Stimulated activated CD4-positive, alpha-beta T cell treated with anti-CD3 and anti-CD28 coated beads, Interleukin-2, amount 100 ng/mL, for 48 hours (primary cell): ENCODE measurements at places on chromosomes 16 and 17.

GRCh38 chr17:48646183-48647102 lies 20.3 kb upstream of the HOXB9 start:
- DNase-seq: no peak

DNA sequence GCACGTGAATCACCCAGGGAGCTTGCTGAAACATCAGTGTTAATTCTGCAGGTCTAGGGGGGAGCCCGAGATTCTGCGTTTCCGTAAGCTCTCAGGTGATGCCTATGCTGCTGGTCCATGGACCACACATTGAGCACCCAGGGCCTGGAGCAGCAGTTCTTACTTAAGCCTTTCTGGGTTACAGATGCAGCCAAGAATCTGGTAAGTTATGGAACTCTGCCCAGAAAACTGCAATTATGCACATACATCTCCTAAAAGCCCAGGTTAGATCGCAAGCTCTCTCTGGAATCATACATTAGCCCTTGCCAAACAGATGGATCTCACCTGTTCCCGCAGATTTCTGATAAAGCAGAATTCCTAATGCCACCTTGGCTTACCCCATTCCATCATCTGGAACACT lies 265.9 kb upstream of the SALL1 start:
- DNase-seq: no peak

DNA sequence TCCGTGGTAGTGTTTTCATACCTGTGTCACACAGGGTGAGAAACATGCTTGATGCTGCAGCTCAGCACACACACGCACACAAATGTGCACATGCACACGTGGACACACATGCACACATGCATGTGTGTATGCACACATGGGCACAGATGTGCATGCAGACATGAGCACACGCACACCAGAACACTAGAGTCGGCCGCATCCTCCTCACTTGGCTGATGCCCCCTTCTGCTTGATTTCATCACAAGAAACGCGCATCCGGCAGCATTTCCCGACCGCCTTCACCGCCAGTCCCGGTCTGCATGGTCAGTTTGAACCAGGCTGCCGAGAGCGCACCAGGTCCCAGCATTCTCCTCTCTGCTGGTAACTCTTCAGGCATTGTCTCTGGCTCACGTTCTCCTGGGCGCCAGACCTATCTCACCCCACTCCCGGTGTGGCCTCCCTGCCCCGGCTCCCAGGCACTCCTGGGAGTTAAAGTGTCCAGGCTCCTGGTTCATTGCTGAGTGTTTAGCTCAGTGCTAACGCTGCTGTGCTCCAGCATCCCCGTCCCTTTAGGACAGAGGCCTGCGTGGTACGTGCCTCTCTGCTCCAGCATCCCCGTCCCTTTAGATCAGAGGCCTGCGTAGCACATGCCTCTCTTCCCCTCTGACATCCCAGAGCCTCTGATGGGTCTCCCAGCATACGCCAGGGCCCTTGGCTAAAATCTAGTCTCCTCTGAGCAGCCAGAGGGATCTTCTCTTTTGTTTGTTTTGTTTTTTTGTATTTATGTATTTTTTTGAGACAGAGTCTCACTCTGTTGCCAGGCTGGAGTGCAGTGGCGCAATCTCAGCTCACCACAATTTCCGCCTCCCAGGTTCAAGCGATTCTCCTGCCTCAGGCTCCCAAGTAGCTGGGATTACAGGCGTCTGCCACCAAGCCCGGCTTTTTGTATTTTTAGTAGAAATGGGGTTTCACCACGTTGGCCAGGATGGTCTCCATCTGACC lies 16.0 kb downstream of the BAIAP2 start:
- no peak for DNase-seq

DNA sequence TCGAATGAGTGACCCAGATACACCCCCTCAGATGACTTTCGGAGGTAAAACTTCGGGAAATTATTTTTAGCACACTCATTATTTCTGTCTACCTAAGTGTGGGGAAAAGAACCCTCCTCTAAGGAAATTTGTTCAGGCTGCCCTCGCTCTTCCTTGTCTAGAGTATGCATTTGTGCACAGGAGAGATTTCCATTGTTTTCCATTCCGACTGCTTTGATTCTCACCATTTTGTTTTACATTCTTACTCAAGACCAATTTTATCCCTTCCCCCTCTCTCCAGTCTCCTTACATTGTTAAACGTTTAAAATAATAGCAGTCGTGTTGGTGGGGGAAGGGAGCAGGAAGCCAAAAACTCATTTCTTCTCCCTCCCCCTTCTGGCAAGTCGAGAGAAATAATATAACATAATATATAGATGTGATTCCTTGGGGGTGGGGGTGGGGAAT lies 1.5 kb upstream of the CHD3 start:
- no peak for DNase-seq

DNA sequence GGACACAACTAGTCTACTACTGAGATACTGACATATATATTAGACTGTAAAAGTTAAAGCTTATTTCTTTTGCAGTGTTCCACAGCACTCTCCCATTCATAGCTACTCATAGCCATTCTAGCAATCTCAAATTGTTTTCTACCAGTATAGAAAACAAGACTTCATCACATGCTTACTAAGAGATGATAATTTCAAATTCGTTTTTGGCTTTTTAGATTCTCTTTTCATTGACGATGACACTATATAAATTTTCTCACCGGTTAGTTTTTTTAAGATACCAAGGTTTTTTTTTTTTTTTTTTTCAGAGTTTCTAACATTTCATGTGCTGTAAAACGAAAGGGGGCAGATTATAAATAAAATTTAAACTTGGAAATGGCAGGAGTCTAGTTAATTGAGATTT lies 17.9 kb downstream of the IKZF3 start:
- DNase-seq: no peak

- DNase-seq: no peak
Observed at GRCh38 chr17:43779145-43780125, 658 bp upstream of the DUSP3 start.

- DNase-seq: no peak
Observed at GRCh38 chr17:64687961-64688360, 25.9 kb upstream of the SMURF2 start.

GRCh38 chr16:31711344-31711845 lies 162.2 kb upstream of the ZNF267 start:
- DNase-seq: no peak

GRCh38 chr17:31580316-31580705 lies 188.8 kb downstream of the RAB11FIP4 start:
- no peak for DNase-seq

DNA sequence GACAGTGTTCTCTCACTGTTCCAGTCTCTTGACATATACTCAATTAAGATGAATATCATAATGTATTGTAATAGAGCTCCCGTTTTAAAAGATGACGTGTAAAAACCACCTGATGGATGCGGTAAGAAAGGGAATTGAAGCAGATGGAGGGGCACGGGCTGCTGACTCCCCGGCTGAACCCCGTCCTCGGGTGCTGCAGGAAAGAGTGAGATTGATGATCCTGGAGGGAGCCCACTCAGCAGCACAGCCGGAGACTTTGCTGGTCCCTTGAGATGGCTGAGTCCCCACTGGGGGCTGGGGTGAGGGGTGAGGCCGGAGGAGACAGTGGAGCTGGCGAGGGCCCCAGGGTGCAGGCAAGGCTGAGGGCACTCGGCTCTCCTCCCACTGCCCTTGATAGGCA lies 217.4 kb downstream of the RPTOR start:
- DNase-seq: no peak

DNA sequence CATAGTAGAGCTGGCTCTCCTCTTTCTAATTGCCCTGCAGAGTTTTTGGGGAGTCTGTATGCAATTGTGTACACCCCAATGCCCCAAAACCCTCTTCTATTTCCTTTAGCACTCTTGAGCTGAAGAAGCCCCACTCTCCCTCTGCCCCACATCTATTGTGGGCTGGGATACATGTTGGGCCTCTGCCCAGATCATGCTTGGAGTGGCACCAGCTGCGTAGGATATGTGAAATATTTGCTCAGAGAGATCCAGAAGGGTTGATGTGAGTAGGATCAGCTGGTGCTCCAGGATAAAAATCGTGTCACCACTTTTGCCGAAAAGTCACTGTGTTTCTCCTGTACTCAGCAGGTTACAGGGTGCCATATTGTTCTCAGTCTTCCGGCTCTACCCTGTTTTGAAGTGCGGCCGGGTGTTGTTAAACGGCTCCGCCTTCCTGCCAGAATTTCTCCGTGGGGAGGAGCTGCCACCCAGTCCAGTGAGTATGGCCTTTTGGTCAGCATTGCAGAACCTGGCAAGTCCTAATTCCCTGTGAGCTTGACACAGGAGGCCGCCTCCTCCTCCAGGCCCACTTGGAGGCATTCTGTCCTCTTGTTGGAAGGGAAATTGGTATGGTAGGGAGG lies 664.5 kb downstream of the WWOX start:
- no peak for DNase-seq

GRCh38 chr17:69857412-69857835 lies 217.6 kb upstream of the KCNJ16 start:
- DNase-seq: no peak

DNA sequence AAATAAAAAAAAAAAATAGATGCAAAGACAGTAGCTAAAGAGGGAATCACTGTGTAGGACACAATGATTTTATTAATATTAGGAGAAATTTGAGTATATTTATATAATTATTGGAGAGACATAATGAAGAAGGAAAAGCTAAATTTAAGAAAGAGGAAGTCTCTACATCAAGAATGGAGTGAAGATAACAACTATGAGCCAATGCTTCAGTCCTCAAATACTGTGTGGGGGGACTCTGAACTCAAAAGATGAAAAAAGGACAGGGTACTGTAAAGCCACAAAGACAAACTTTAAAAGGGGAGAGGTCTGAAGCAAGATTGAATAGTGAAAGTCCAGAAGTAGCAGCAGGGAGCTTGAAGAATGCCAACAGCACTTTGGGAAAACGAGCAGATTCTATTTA lies 44.7 kb downstream of the SKAP1 start:
- no peak for DNase-seq
